ENCODE measurements at places on chromosomes 2 and 18.

GRCh38 chr2:217101972-217102371, 242.1 kb upstream of the TNP1 start:
- no peaks in the 10 kb centered on the region for H3K27me3 ChIP-seq
- H3K4me1 ChIP-seq: no peaks in the 10 kb centered on the region
- no peak for DNase-seq
- no peak overlapping the region for H3K27ac ChIP-seq

- no peak overlapping the region for H3K4me3 ChIP-seq
- no peak for DNase-seq
- H3K36me3 ChIP-seq: no peaks in the 10 kb centered on the region
- no peak overlapping the region for H3K27ac ChIP-seq
- H3K4me1 ChIP-seq: peaks cover 5% of the 10 kb centered on the region
- H3K27me3 ChIP-seq: no peaks in the 10 kb centered on the region
Observed at GRCh38 chr2:84768840-84769239, 112.0 kb downstream of the TRABD2A start.

- no peaks in the 10 kb centered on the region for H3K4me1 ChIP-seq
- DNase-seq: no peak
- H3K4me3 ChIP-seq: no peak overlapping the region
- no peaks in the 10 kb centered on the region for H3K27me3 ChIP-seq
Observed at GRCh38 chr18:27447451-27447881, 262.4 kb upstream of the CHST9 start.

GRCh38 chr2:175001566-175001965, 3.6 kb downstream of the CHN1 start:
- H3K27ac ChIP-seq: no peak overlapping the region
- no peaks in the 10 kb centered on the region for H3K36me3 ChIP-seq
- no peak for DNase-seq
- H3K27me3 ChIP-seq: peaks cover 17% of the 10 kb centered on the region
- no peaks in the 10 kb centered on the region for H3K4me1 ChIP-seq

GRCh38 chr2:37793004-37793403, 121.6 kb upstream of the CDC42EP3 start:
- no peak for DNase-seq
- H3K27ac ChIP-seq: no peak overlapping the region
- H3K4me3 ChIP-seq: no peak overlapping the region
- H3K27me3 ChIP-seq: no peaks in the 10 kb centered on the region
- H3K4me1 ChIP-seq: peaks cover 2% of the 10 kb centered on the region

GRCh38 chr2:72989770-72990556, 72.6 kb downstream of the EMX1 start:
- no peaks in the 10 kb centered on the region for H3K4me1 ChIP-seq
- no peaks in the 10 kb centered on the region for H3K27me3 ChIP-seq
- no peaks in the 10 kb centered on the region for H3K36me3 ChIP-seq

- peaks cover 69% of the 10 kb centered on the region for H3K4me1 ChIP-seq
- H3K27me3 ChIP-seq: no peaks in the 10 kb centered on the region
- H3K36me3 ChIP-seq: peaks cover 11% of the 10 kb centered on the region
- H3K4me3 ChIP-seq: no peak overlapping the region
Observed at GRCh38 chr2:143169105-143169504, 39.9 kb downstream of the ARHGAP15 start.

DNA sequence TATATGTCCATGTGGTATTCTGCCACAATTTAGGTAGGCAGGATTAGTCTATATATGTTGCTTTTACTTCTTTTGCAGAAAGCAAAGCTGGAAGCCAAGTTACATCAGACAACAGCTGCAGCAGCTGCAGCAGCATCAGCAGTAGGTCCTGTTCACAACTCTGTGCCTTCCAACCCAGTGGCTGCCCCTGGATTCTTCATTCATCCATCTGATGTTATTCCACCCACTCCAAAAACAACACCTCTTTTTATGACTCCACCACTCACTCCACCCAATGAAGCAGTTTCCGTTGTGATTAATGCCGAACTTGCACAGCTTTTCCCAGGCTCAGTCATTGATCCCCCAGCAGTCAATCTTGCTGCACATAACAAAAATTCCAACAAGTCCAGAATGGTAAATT, 107.6 kb downstream of the BIRC6 start:
- peaks cover 72% of the 10 kb centered on the region for H3K36me3 ChIP-seq
- no peak for DNase-seq
- H3K4me3 ChIP-seq: no peak overlapping the region
- H3K4me1 ChIP-seq: peaks cover 2% of the 10 kb centered on the region
- no peaks in the 10 kb centered on the region for H3K27me3 ChIP-seq

- H3K4me3 ChIP-seq: peak overlapping the region; percentile 33
- H3K4me1 ChIP-seq: peaks cover 65% of the 10 kb centered on the region
- DNase-seq: peak; percentile 44
- H3K36me3 ChIP-seq: peaks cover 43% of the 10 kb centered on the region
- H3K27ac ChIP-seq: peak overlapping the region; percentile 94
- no peaks in the 10 kb centered on the region for H3K27me3 ChIP-seq
Observed at GRCh38 chr2:43129676-43130547, 96.5 kb downstream of the ZFP36L2 start.

GRCh38 chr2:17592731-17593409, 52.4 kb downstream of the VSNL1 start:
- DNase-seq: no peak
- no peak overlapping the region for H3K27ac ChIP-seq
- H3K27me3 ChIP-seq: peaks cover 38% of the 10 kb centered on the region
- no peak overlapping the region for H3K4me3 ChIP-seq
- no peaks in the 10 kb centered on the region for H3K36me3 ChIP-seq

GRCh38 chr2:152387041-152387440, 52.1 kb downstream of the FMNL2 start:
- H3K27ac ChIP-seq: no peak overlapping the region
- H3K36me3 ChIP-seq: no peaks in the 10 kb centered on the region
- no peaks in the 10 kb centered on the region for H3K4me1 ChIP-seq

- H3K4me3 ChIP-seq: no peak overlapping the region
- peaks cover 34% of the 10 kb centered on the region for H3K27me3 ChIP-seq
- DNase-seq: no peak
- no peaks in the 10 kb centered on the region for H3K36me3 ChIP-seq
- H3K4me1 ChIP-seq: peaks cover 8% of the 10 kb centered on the region
Observed at GRCh38 chr2:234548695-234549420, 52.0 kb upstream of the ARL4C start.

GRCh38 chr2:29223851-29224692, 108.9 kb downstream of the CLIP4 start:
- no peaks in the 10 kb centered on the region for H3K4me1 ChIP-seq
- DNase-seq: no peak
- H3K27ac ChIP-seq: no peak overlapping the region

DNA sequence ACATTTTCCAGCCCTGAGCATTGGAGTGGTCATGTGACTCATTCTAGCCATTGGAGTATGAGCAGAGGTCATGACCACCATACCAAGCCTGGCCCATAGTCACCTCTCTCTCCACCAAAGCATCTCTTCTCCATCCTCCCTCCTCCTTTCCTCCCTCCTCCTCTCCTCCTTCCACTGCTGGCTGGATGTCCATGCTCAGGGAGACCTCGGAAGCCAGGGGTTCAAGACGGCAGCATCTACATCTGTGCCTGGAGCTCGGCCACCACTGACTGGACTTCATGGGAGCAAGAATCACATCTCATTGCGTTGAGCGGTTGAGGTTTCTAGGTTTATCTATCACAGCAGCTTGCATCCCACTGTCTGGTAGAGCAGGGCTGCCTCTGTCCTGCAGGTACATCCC, 252.4 kb downstream of the NDUFA10 start:
- H3K4me1 ChIP-seq: no peaks in the 10 kb centered on the region
- no peak overlapping the region for H3K4me3 ChIP-seq
- H3K36me3 ChIP-seq: no peaks in the 10 kb centered on the region
- H3K27ac ChIP-seq: no peak overlapping the region
- no peak for DNase-seq

GRCh38 chr18:46718501-46719341, 38.1 kb downstream of the ST8SIA5 start:
- no peak overlapping the region for H3K27ac ChIP-seq
- H3K4me1 ChIP-seq: no peaks in the 10 kb centered on the region
- H3K36me3 ChIP-seq: no peaks in the 10 kb centered on the region
- no peak for DNase-seq

DNA sequence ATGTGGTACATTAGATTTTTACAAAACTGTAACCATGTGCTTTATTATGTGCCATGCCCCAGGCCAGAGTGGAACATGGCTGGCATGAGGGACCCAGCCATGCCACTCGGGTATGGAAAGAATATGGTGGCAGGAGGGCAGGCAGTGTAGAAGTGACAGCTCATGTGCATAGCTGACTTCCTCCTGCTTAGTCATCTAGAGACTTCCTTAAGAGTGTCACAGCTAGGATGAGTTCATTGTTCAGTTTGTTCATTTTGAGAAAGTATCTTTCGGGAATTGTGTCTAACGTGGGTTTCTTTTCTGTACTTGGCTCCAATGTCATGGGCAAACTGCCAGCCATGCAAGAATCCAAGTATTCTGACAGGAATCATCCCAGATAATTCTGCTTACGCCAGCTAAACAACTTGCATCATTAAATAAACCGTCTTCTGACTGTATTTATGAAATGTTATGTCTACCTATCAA, 94.3 kb upstream of the ITGB6 start:
- peaks cover 68% of the 10 kb centered on the region for H3K36me3 ChIP-seq
- H3K4me1 ChIP-seq: peaks cover 55% of the 10 kb centered on the region
- no peak overlapping the region for H3K4me3 ChIP-seq
- no peak for DNase-seq
- peak overlapping the region; percentile 74 for H3K27ac ChIP-seq
- no peaks in the 10 kb centered on the region for H3K27me3 ChIP-seq

GRCh38 chr18:24136967-24137373, 1.9 kb upstream of the CABYR start:
- peaks cover 18% of the 10 kb centered on the region for H3K27me3 ChIP-seq
- DNase-seq: no peak
- H3K4me1 ChIP-seq: peaks cover 30% of the 10 kb centered on the region
- H3K36me3 ChIP-seq: peaks cover 40% of the 10 kb centered on the region
- no peak overlapping the region for H3K4me3 ChIP-seq

- no peaks in the 10 kb centered on the region for H3K27me3 ChIP-seq
- no peak overlapping the region for H3K27ac ChIP-seq
- H3K4me3 ChIP-seq: no peak overlapping the region
- H3K36me3 ChIP-seq: no peaks in the 10 kb centered on the region
Observed at GRCh38 chr2:147679191-147679954, 165.5 kb upstream of the ACVR2A start.

DNA sequence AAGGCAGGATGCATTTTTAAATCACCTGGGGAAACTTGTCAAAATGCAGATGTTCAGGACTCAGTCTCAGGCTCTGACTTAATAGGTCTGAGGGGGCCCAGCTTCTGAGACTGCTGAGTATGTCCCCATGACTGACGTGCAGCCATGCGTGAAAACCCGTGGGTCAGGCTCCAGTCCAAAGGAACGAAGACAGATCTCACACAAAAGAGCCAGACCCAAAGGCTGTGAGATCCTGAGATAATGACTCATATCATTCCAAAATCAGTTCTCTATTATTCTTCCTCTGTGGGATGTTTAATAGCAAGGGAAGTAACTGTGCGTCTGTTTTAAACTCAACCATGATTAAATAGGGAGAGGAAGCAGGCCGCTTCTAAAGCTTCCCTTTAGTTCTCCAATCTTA, 107.4 kb upstream of the ACAA2 start:
- no peaks in the 10 kb centered on the region for H3K36me3 ChIP-seq
- no peak overlapping the region for H3K4me3 ChIP-seq
- peaks cover 81% of the 10 kb centered on the region for H3K27me3 ChIP-seq

Data from effector memory CD8-positive, alpha-beta T cell (primary cell).